ENCODE measurements at places on chromosomes 6 and 20.

- no peak for DNase-seq
These were observed 101.5 kb downstream of the UNC5CL start for GRCh38 chr6:40937491-40937890.

DNA sequence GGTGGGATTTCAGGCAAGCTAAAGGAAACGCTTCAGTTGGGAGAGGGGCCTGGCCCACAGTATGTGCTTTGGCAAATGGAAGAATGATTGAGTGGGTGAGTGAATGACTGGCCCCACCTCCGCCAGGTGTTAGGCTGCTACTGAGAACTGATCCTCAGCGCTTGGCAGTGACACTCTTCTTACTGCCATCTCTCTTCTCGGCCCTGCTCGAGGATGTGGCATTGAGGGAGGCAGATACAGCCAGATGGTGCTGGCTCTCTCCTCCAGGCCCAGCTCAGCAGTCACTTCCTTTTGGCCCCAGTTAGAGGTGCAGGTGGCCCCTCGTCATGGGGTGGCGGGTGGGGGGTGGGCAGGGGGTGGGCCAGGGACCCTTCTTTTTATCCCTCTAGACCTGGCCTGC, 38.9 kb upstream of the KCNK5 start:
- no peak for DNase-seq

GRCh38 chr20:3092611-3093379, 8.3 kb upstream of the AVP start:
- no peak for DNase-seq

DNA sequence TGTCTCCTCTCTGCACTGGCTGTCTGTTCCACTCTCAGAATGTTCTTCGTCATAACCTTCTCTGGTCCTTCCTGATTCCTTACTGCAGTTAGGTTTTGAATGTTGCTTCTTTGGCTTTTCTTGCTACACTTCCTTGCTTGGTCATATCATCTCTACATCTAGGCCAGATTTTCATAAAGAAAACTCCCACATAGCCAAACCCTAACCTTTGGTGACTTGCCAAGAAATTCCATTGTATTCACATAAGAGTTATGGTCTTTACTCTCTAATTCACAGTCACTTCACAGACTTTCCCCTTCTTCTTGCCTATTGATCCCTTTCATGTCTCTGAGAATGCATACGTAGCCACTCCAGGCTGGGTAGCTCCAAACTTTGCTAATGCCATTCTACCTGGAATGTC, 41.9 kb upstream of the SIM1 start:
- DNase-seq = no peak

- no peak for DNase-seq
These were observed 472 bp upstream of the PAQR8 start for GRCh38 chr6:52361414-52361944.

GRCh38 chr6:3695065-3695817, 56.3 kb downstream of the PXDC1 start:
- DNase-seq = no peak

DNA sequence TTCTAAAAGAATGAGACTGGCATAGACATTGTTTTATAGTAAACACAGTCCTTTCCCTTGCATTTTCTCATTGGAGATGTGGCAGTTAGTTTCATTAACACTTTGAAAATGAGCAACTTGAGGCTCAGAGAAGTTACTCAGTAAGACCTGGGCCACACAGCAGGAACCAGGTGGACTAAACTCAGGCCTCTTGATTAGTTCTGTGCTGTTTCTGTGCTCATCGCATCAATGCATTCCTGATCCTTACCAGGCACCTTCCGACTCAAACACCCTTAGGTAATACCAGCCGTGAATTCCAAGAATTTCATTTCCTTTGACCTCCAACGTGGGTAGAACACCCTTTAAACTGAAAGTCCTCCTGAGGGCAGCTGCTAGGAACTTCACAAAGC, 362.8 kb downstream of the ESR1 start:
- DNase-seq = no peak

GRCh38 chr6:77740380-77740779, 87.5 kb downstream of the MEI4 start:
- no peak for DNase-seq

GRCh38 chr6:35620706-35621105, 68.0 kb downstream of the FKBP5 start:
- no peak for DNase-seq
